ENCODE measurements at places on chromosomes 1 and 21.

GRCh38 chr1:150168960-150169601 lies 19.4 kb downstream of the PLEKHO1 start:
- DNase-seq: peak; percentile 75

GRCh38 chr1:108881369-108881768 lies 4.6 kb downstream of the GPSM2 start:
- DNase-seq: no peak

DNA sequence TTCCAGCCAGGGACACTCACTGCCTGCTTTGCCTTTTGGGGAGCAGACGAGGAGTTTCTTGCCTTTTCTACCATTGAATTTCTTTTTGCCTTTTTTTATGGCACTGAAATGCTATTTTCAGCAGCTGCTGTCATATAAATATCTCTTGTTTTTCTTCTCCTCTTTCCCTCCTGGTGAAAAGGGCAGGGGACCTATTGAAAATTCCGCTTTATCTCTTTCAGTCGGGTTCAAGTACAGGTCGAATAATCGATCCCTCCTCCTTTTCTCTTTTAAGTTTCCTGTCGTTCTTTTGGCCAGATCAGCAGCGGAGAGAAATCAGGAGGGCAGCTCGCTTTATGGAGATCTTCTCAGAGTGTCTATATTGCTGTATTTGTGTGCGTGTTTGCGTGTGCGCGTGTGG lies 67.4 kb upstream of the CASZ1 start:
- no peak for DNase-seq

- DNase-seq: no peak
Observed at GRCh38 chr1:25990702-25991395, 7.0 kb downstream of the PAFAH2 start.

GRCh38 chr1:66243548-66244130 lies 290.3 kb upstream of the SGIP1 start:
- no peak for DNase-seq

GRCh38 chr1:10320336-10320735 lies 78.5 kb upstream of the PGD start:
- no peak for DNase-seq

DNA sequence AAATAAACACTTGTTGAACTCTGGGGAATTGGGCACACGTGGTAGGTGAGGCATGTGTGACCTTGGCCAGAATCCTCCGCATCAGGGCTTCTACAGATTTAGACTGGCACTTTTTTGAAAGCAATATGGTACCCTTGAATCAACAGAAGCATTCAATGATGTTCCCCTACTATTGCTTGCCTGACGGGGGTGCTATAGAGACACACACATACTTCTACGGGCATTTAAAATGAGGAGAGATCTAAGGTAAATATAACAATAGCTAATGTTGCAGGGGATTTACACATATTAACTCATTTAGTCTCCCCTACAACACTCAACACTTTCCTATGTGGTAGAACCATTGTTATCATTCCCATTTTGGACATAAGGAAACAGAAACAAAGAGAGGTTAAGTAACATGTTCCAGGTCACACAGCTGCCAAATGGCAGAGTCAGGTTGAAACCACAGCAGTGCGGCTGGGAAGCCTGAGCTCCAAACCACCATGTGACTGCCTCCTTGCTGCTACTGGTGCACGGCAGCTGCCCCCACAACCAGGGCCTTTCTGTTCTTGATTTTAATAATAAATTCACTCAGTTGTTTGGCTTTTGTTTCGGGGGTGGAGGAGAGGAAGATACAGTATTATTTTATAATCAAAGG lies 147.4 kb downstream of the ZNF281 start:
- no peak for DNase-seq

- DNase-seq: no peak
Observed at GRCh38 chr1:234542211-234542850, 63.4 kb upstream of the TARBP1 start.

GRCh38 chr1:243927381-243927780 lies 77.3 kb upstream of the AKT3 start:
- no peak for DNase-seq
